ENCODE measurements at places on chromosomes 11 and 22.

DNA sequence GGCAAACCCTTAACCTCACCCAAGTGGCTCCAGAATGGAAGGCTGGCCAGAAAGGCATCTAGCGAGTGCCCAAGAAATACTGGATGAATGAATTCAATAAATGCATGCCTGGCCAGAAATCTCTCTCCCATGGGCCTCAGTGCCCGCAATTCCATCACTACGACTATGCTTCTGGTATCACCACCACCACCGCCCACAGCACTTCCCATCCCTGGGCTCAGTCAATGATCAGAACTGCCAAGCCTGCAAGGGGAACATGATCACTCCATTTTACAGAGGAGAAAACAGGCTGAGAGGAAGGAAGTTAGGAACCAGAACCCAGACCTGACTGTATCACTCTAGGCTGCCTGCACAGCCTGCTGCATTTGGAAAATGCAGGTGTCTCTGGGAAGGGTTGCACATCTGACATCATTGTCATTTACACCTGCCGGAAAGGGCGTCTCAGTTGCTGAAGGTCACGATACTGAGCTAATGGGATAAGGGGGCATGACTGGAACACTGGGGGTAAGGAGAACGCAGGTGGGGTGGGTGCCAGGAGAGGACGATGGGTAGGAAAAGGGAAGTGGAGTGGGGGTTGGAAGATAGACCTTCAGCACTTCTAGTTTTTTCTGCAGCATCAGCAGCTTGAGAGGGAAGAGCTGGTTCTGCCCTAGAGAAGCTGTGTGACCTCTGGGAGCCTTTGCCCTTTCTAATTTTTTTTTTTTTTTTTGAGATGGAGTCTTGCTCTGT, 3.2 kb downstream of the GPR152 start:
- DNase-seq = no peak

- DNase-seq = peak; percentile 41
Observed at GRCh38 chr11:74320538-74320937, 9.1 kb upstream of the P4HA3 start.

GRCh38 chr11:102683277-102683676, 22.3 kb downstream of the MMP27 start:
- no peak for DNase-seq

- peak; percentile 87 for DNase-seq
Observed at GRCh38 chr11:36156161-36156816, 132.9 kb downstream of the COMMD9 start.

GRCh38 chr11:118820412-118821357, 29.7 kb upstream of the DDX6 start:
- peak; percentile 19 for DNase-seq

GRCh38 chr11:105610871-105611571, 1.1 kb downstream of the GRIA4 start:
- no peak for DNase-seq

DNA sequence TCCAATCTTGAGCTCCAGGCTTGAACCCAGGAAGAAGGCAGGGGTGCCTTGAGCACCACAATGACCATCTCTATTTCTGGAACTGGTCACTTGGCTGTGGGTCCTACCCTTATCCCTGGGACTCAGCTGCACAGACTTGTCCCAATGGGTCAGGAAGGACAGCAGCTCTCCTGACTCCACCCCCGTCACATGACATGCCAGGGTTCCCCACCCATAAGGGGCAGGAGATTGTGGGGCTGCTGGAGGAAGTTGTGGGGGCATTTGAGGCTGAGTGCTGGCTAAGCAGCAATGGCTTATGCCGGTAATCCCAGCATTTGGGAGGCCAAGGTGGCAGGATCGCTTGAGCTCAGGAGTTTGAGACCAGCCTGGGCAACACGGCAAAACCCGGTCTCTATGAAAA, 56.2 kb downstream of the NFAM1 start:
- no peak for DNase-seq

DNA sequence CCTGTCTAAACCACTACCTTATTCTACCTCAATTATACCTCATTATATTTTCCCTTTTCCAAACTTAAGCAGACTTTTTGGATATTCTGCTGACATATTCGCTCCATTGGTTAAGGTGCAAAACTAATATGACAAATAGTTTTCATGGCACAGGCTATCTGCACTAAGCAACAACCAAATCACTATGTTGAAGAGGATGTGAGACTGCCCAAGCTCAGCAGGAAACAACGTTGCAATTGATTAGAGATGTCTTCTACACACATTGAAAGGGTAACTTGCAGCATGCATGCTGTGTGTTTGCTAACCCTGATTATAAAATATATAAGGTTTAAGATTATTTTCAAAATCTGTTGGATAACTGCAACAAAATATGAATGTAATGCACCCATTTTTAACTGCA, 61.6 kb downstream of the STK33 start:
- no peak for DNase-seq

DNA sequence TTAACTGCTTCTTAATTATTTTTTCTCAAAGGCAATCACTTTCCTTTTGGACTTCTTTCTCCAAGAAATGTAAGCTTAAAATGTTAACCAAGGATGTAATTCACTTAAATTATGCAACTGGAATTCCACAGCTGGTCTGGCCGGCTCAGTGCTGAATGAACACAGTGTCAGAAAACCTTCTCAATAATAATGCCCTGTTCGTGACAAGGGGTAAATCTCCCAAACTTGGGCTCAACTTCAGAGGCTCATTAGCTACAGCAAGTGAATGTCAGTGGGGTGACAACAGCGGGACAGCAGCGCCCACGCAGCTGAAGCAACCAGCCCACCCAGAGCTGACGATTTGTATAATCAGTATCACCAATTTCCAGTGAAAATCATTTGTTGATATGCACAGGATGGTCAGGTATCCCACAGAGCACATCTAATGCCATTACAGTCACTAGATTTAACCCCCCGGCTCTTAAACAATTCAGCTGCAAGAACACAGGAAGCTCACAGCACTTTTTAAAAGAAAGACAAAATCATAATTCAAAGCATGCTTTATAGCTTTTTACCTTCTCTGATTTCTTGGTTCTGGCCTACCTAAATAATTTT, 704.8 kb downstream of the DLG2 start:
- no peak for DNase-seq

DNA sequence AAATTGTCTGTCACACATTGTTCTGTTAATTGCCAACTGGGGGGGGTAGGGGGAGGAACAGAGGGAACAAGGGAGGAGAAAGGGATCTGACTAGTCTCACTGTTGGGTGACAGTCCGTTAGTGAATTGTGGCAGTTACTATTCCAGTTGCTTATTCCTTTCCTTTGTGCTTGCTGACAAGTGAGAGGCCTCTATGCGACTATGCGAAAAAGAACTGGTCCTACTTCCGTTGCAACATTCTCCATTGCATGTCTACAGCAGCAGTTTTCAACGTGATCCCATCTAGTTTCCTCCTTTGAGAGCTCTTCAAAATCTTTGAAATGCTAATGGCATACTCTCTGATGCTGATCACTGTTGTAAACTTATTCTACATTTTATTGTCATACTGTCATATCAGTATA, 672.2 kb downstream of the LRRC4C start:
- DNase-seq = no peak

DNA sequence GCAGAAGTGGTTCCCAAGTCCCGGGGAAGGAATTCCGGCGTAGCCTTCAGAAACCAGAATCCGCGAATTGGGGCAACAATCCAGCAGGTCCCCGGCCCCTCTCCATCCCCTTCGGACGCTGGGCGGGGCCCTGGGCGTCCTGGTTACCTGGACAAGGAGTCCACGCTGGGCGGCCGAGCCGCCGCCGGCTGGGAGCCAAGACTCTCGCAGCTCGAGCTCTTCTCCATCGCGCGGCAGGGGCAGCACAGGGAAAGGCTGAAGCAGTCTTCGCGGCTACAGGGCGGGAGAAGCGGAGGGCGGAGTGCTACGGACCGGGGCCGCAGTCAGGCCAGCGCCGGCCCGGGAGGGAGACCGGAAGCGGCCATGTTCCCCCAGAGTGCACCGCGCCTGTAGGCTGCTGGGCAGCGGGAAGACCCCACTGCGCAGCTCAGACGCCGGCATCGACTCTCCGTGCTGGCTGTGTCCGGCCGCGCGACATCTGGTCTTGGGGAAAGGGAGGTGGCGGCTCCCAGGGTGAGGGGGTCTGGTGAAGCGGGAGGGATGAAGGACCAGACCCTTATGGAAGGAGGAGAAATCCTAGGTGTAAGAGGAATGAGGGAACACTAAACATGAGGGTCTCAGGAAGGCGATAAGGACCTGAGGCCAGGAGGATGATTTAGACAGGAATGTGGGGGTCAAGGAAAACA, at the start of gene MTMR2:
Gene MTMR2, minus strand, starts transcription at position 380 of the 686 bp plus-strand sequence. Its CDS starts 153 bp downstream, at position 227.
- peak; percentile 63 for DNase-seq

DNA sequence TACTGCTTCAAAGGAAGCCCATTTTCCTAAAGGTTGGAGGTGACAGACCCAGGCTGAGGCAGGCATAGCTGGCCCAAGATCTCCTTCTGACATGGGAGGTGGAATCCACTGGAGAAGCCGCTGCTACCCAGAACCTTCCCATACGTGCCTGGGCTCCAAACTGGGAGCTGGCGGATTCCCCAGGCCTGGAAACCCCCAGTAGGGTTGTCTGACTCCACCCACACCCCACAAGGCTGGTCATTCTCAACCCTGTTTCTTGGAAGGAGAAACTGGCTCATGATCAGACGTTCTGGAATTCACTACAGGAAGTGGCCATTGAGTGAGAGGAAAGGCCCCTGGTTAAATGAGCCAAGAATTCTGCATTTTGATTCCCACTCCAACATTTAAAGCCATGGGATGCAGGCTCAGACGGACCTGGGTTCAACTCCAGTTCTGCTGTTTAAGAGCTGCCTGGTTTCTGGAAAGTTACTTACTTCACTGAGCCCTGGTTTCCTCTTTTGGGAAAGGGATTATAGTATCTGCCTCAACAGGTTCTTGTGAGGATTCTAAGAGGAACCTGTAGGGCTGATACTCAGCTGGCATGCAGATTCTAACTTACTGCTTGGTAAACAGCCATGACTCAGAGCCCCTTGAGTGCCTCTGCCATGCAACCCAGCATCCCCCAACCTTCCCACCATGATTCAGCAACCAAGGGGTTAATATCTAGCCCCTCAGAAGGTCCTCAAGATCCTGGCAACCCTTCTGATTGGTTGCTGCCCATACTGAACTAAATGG, 19.4 kb upstream of the TSKU start:
- peak; percentile 86 for DNase-seq

GRCh38 chr11:93783765-93784144, 327 bp upstream of the MED17 start:
- DNase-seq = no peak

GRCh38 chr11:16377746-16378145, 21.4 kb upstream of the SOX6 start:
- no peak for DNase-seq

DNA sequence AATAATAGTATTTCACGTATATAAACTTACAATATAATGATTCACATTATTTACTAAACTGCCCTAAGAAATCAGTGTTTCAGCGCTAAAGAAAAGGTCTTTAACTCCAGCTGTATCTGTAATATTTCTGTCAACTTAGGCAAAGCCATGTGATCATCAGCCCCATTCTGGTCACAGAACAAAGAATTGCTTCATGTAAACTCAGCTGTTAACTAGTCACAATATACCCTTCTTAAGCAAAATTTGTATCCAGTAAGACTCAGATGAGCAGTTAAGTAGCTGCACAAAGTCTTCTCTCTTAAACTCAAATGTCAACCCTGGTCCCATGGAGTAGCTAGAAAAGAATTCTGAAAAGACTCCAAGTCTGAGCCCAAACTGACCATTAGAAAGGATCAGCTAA, 26.6 kb downstream of the HPS5 start:
- no peak for DNase-seq

DNA sequence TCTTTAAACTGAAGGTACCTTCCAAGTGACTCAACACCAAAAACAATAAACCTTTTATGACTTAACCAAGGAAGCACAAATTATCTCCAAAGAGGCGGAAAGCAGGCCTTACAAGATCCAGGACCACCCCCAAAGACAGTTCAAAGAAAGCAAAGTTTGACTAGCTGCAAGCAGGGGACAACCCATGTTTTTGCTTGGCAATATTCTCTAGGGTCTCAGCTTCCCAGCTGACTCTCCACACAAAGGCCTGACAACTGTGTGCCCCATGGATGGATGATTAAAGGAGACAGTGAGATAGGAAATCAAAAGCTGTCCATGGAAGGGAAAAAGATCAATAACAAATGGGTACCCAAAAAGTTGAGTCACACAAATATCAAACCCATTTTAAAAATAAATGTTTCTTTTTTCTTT, 232.2 kb downstream of the DDX10 start:
- DNase-seq = no peak

GRCh38 chr11:18615628-18616392, 16.2 kb downstream of the MISFA start:
- DNase-seq = peak; percentile 59

DNA sequence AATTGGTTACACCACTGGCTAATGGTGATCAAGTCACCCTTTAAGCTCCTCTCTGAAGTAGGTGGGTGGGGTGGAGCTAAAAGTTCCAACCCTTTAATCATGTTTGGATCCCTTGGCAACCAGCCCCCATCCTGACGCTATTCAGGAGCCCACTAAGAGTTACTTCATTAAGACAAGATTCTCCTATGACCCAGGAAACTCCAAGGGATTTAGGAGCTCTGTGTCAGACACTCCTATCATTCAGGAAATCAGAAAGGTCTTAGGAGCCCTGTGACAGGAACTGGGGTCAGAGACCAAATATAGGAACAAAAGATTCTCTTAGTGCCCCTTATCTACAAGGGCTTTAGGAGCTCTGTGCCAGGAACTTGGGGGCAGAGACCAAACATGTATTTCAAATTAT, 141.3 kb downstream of the ATG16L2 start:
- no peak for DNase-seq

- peak; percentile 68 for DNase-seq
Observed at GRCh38 chr11:96869207-96869606, 479.4 kb downstream of the JRKL start.

DNA sequence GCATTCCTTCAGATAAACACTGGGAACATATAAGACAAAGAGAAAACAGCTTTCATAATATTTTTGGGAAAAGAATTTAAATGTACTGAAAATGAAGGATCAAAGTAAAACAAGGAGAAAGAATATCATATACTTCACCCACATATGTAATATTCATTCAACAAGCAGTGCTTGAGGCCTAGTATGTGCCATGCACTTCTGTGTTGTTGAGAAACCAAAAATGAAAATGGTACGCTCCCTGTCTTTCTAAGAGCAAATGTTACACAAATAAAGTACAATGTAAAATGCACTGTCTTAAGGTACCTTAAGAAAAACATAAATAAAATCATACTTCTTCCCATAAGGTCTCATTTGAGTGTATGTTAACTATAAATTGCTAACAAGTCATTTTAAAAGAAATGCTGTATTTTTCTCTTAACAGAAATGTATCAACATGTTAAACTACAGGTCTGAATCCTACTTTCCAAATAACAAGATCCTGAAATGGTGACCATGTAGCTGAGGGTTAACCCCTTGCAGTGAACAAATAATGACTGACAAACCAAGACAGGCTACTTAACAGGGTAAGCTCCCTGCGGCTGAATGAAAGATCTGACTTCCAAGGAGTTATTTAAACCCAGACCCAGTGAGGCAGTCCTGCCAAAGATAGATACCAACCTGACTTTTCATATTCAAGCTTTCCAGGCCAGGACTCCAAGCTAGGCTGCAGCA, 377.6 kb downstream of the DCDC1 start:
- no peak for DNase-seq
